Cortex of kidney (tissue), 1 donor: ENCODE measurements at places on chromosomes 2 and 18.

DNA sequence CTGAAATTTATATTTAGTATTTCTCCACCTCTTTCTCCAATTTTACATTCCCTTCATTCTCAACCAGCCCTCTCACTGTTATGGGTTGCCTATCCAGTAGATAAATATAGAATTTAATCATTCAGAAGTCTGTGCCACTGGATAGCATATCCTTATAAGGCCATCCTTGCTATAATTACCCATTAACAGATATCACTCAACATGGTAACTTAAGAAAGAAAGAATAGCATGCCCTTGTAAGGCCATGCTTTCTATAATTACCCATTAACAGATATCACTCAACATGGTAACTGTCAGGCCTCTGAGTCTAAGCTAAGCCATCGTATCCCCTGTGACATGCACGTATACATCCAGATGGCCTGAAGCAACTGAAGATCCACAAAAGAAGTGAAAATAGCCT is 1137.4 kb upstream of the FAM98A start:
- no peak for DNase-seq

GRCh38 chr2:212537726-212538304 is 787 bp downstream of the ERBB4 start:
- no peak for DNase-seq

DNA sequence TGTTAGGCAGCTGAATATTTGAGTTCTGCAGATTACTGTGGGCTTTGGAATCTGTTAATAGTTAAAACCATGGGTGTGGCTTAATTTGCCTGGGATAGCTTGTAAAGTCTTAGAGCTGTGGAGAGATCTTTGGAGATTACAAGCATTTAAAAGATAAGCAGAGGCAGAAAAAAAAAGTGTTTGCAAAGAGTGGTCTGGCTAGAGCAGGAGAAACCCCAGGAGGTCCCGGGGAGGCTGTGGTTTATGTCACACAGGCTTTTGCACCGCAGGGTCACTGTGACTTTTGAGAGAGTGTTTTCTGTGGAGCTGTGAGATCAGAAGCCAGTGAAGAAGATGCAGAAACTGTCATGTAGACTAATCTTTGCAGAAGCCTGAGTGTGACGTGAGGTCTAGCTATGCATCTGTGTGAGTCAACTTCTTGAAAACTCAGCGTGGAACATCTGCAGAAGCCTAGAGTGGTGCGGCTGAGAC is 49.0 kb downstream of the SETBP1 start:
- no peak for DNase-seq

DNA sequence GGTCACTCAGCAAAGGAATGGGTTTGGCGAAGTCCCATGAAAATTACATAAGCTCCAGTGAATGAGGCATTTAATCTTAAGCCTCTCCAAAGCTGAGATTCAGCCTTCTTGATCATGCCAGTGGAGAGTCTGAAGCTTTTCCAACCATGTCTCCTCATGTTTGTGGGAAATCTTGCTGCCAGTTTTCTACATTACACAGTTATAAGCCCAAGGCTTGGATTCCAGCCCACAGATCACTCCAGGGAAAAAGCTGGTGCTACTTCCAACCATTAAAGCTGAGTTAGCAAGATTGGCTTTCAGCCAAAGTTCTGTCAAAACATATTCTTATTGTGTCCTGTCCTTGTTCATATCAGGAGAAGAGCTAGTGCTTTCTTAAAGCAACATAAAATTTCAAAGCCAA is 293.8 kb downstream of the LRRTM4 start:
- DNase-seq = no peak

DNA sequence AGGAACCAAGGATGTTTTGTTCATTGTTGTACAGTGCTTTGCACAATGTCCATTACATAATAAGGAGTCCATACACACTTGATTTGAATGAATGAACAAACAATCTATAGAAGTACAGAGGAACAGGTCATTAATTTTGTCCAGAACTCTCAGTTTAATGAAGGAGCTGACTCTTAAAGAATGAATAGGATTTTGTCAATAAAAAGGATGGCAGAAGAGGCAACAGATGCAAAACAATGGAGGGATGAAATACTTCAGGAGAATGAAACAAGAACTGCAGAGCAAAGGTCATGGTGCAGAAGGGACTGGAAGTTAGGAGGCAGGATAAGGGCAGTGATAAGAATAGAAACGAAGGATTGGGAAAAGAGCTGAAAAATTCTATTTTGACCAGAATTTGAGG is 28.7 kb upstream of the COL5A2 start:
- DNase-seq = no peak

DNA sequence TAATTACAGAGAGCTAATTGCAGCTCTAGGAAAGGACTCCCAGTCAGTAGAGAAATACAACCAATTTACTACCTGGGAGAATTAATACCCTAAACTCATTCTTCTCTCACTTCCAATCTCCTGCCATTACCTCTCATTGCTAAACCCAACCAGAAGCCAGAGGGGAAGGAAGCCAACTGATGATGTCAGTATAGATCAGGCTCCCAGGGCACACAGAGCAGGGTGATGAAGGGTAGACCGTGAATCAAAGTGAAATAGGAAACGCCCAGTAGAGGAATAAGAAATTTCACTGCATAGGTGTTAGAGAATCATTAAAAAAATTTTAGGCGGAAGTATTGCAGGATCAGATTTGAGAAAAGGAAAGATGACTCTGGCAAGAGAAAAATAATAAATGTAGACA is 456.8 kb upstream of the NXPH2 start:
- no peak for DNase-seq

- no peak for DNase-seq
Observed at GRCh38 chr2:136361521-136361920, 243.6 kb upstream of the CXCR4 start.
